Thyroid gland (tissue), 4 donors: ENCODE measurements at places on chromosomes 12 and 14.

DNA sequence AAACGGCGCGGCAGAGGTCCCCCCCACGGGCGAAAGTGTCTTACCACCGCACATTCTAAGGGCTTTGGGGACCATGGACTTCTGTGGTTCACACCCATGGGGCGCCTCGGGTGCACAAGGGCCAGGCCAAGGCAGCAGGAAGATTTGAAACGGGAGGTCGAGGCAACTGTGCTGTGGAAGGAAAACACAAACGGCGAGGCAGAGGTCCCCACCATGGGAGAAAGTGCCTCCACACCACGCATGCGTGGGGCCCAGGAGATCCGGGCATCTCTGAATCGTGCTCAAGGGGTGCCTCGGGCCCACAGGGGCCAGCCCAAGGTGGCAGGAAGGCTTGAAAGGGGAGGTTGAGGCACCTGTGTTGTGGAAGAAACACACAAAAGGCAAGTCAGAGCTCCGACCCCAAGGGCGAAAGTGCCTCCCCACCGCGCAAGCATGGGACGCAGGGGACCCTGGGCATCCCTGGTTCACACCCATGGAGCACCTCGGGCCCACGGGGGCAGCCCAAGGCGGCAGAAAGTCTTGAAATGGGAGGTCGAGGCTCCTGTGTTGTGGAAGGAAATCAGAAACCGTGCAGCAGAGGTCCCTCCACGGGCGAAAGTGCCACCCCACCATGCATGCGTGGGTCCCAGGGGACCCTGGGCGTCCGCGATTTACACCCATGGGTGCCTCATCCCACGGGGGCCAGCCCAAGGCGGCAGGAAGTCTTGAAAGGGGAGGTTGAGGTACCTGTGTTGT is 371.0 kb downstream of the ALG10 start:
- no peaks in the 10 kb centered on the region for H3K36me3 ChIP-seq
- peak; percentile 0 for DNase-seq
- no peaks in the 10 kb centered on the region for H3K27me3 ChIP-seq

DNA sequence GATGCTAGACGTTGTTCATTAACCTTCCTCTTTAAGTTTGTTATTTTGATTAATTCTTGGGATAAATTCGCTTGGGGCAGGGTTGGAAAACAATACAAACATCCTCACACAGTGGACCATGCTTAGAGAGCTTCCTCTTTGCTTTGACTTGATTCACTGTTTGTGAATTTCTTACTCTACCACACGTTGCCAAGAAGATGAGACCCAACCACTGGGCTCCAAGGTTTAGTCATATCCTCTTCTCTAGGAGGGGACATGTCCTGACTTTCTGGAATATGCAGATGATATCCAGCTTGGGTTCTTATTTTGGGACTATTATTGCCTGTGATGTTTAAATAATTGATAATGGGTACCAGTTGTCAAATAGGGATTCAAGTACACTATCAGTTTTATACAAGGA is 428.2 kb downstream of the ATP23 start:
- H3K4me1 ChIP-seq: peaks cover 8% of the 10 kb centered on the region
- no peaks in the 10 kb centered on the region for H3K27me3 ChIP-seq
- H3K27ac ChIP-seq: no peak overlapping the region
- H3K36me3 ChIP-seq: no peaks in the 10 kb centered on the region

GRCh38 chr14:106489112-106489881 is 962.9 kb downstream of the TMEM121 start:
- H3K4me3 ChIP-seq: no peak overlapping the region
- H3K36me3 ChIP-seq: no peaks in the 10 kb centered on the region
- H3K27me3 ChIP-seq: no peaks in the 10 kb centered on the region
- H3K4me1 ChIP-seq: no peaks in the 10 kb centered on the region
- no peak overlapping the region for H3K27ac ChIP-seq

DNA sequence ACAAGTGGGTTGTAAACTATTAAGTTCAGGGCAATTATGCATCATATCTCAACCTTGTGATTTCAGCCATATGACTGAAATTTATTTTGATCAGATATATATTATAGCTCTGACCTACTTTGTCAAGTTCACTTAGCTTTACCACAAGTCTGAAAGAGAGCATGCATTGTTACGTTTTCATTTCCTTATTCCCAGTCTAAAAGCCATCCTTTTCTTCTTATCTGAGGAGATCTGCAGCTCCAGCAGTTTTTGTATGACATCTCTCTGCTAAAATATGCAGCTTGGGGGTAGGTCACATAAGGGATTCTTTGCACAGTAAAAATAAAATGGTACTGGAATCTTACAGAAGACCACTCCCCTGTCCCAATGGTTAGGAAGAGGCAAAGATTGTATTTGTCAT is 1682.8 kb upstream of the FLRT2 start:
- no peaks in the 10 kb centered on the region for H3K36me3 ChIP-seq
- DNase-seq: no peak
- H3K27ac ChIP-seq: no peak overlapping the region
- H3K27me3 ChIP-seq: no peaks in the 10 kb centered on the region
- H3K4me1 ChIP-seq: no peaks in the 10 kb centered on the region

DNA sequence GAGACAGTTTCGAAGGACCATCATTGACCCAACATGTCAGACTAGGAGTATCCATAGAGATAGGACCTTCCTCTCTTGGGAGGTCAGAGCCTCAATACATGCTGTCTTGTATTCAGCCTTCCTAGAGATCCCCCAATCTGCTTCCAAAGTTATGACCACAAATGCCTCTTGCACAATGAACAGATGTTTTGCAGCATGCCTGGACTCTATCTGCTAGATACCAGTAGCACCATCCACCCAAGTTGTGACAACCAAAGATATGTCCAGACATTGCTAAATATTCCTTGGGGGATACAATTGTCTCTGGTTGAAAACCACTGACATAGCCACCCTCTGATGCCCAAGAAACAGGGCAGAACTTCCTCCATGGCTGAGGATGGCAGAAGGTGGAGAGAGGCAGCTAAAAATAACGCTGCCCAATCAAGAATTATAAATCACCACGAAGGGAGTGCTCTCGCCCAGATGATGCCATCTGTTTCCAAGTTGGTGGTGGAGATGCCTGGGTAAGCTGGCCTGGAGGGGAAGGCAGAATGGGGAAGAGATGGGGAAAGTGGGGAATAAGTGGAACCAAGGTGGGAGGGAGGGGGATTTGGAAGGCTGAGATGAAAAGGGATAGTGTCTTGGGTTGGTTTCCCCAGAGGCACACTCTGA is 42.9 kb upstream of the NOS1 start:
- no peak overlapping the region for H3K27ac ChIP-seq
- DNase-seq: no peak
- H3K36me3 ChIP-seq: no peaks in the 10 kb centered on the region
- H3K4me3 ChIP-seq: no peak overlapping the region
- H3K4me1 ChIP-seq: no peaks in the 10 kb centered on the region
- H3K27me3 ChIP-seq: no peaks in the 10 kb centered on the region

DNA sequence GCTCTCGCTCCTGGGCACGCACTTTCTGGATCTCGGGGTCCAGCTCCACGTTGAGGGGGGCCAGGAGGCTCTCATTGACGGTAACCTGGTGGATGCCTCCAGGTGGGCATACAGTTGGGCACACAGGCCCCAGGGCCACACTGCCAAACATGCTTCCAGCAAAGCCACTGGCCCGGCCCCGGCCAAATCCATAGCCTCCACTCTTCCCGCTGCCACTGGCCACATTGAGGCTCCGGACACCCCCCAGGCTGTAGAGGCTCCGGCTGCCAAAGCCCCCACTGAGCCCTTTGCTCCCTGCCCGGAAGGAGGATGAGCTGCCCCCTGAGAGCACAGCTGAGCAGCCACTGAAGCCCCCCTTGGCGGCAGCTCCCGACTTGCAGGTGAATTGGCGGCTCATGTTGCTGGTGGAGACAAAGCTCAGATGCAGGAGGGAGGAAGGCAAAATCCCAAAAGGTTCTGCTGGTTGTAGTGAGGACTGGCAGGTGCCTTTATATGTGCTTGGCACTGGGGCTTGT is at the start of gene KRT71:
TSS of gene KRT71 (minus strand) at position 465 of the 515 bp plus-strand sequence. CDS start at position 397, 68 bp downstream.
- no peak within 1 kb of the TSS for H3K27ac ChIP-seq
- H3K4me3 ChIP-seq: no peak within 1 kb of the TSS
- no peak for DNase-seq
- H3K27me3 ChIP-seq: no peaks in the 10 kb centered on the region

- H3K4me1 ChIP-seq: no peaks in the 10 kb centered on the region
- no peak for DNase-seq
- no peak overlapping the region for H3K27ac ChIP-seq
- H3K36me3 ChIP-seq: no peaks in the 10 kb centered on the region
- H3K27me3 ChIP-seq: no peaks in the 10 kb centered on the region
Observed at GRCh38 chr12:58720421-58720820, 199.9 kb downstream of the LRIG3 start.

- H3K4me3 ChIP-seq: no peak overlapping the region
- no peaks in the 10 kb centered on the region for H3K36me3 ChIP-seq
- H3K27ac ChIP-seq: no peak overlapping the region
- no peaks in the 10 kb centered on the region for H3K4me1 ChIP-seq
Observed at GRCh38 chr14:99360774-99361595, 89.0 kb upstream of the BCL11B start.

DNA sequence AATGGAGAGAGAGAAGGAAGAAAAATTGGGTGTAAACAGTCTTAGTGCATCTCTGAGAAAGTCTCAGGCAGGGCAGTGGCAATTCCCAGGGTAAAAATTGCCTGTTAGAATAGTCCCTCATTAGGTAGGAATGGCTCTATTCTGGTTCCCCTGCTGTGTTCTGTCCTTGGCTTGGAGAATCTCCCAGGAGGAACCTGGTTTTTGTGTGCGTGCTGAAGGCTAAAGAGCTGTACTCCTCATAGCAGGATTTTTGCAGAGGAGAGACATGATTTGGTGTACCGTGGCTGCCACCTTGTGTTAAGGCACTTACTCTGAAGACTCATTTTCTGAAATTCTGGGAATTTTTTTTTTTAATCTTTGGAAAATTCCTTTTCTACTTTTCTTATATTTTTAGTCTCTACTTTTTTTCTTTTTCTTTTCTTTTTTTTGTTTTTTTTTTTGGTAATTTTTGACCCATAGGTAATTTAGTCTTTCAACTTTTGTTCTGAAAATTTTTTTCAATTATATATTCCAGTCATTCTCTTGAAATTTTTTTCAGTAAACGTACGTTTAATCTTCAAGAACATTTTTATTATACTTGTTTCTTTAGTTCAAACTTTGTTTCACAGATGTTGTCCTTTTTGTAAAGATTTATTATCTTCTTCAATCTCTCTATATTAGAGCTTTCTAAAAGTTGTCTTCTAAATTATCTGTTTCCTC is 63.8 kb downstream of the FBXO33 start:
- no peak overlapping the region for H3K27ac ChIP-seq
- no peaks in the 10 kb centered on the region for H3K36me3 ChIP-seq
- no peak overlapping the region for H3K4me3 ChIP-seq
- H3K4me1 ChIP-seq: no peaks in the 10 kb centered on the region

DNA sequence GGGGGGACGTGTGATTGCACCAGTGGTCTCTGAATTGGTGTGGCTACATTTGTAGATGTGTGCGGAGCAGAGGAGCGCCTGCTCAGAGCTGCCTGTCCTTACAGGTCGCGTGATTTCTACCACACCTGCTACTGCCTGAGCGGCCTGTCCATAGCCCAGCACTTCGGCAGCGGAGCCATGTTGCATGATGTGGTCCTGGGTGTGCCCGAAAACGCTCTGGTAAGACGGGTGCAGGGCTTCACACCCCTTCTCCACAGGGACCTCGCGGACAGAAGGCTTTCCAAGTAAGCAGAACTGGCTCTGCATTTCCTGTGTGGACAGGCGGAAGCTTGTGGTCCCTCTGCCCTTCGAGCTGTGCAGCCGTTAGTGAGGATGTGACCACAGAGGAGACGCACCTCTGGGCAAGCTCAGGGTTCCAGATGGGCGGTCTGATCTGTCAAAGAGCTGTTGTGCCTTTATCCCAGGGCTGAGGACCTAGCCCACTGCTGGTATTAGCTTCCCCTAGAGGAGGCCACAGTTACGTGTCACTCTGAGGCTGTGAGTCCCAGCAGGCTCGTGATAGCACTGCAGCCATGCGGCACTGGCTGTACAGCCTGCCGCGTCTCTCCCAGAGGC is 47.7 kb downstream of the MAX start:
- H3K4me3 ChIP-seq: no peak overlapping the region
- H3K36me3 ChIP-seq: peaks cover 3% of the 10 kb centered on the region
- no peak overlapping the region for H3K27ac ChIP-seq
- no peaks in the 10 kb centered on the region for H3K4me1 ChIP-seq

DNA sequence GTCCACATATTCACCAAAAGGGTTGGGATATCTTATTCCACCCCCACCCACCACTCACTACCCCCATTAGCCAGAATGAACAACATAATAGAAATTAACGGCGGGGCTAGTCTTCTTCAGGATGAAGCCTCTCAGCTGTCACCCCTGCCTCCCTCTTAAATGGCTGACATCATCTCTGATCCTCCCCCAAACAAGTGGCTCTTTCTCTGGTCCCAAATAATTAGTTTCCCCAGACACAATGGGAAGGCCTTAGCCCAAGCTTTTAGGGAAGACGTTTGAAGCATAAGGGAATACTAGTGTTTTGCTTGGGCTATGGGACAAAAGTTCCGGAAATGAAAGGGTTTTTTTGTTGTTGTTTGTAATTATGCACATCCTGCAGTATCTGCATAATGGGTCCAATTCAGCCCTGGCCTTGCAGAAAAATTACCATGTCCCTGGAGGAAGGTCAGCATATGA is 13.8 kb downstream of the STON2 start:
- H3K4me3 ChIP-seq: no peak overlapping the region
- peaks cover 56% of the 10 kb centered on the region for H3K4me1 ChIP-seq
- no peaks in the 10 kb centered on the region for H3K36me3 ChIP-seq
- H3K27me3 ChIP-seq: no peaks in the 10 kb centered on the region
- peak overlapping the region; percentile 44 for H3K27ac ChIP-seq

DNA sequence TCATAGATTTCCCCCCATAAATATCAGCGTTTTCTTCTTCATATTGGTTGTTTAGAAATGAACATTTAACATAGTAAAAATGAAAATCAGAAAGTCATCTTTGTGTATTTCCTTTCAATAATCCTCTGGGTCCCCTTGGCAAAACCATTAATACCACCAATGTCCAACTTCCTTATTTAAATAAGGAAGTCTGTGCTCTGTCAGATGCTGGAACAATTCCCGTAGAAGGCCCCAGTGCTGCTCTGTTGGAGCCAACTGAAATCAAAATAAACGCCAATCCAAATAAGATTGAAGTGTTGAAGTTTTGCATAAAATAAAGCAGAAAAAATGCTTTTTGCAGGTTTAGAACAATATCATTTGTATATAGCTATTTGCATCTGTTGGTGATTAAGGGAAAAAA is 93.1 kb downstream of the PPM1H start:
- no peaks in the 10 kb centered on the region for H3K4me1 ChIP-seq
- no peak overlapping the region for H3K4me3 ChIP-seq
- H3K27ac ChIP-seq: no peak overlapping the region
- no peaks in the 10 kb centered on the region for H3K27me3 ChIP-seq

GRCh38 chr14:42370056-42370455 is 763.4 kb downstream of the LRFN5 start:
- H3K4me3 ChIP-seq: no peak overlapping the region
- no peaks in the 10 kb centered on the region for H3K4me1 ChIP-seq
- H3K36me3 ChIP-seq: no peaks in the 10 kb centered on the region
- DNase-seq: no peak
- H3K27me3 ChIP-seq: no peaks in the 10 kb centered on the region

- DNase-seq: no peak
- H3K4me3 ChIP-seq: no peak overlapping the region
- H3K36me3 ChIP-seq: no peaks in the 10 kb centered on the region
- no peaks in the 10 kb centered on the region for H3K27me3 ChIP-seq
Observed at GRCh38 chr14:96681829-96682228, 115.4 kb upstream of the VRK1 start.

- no peaks in the 10 kb centered on the region for H3K36me3 ChIP-seq
- no peaks in the 10 kb centered on the region for H3K4me1 ChIP-seq
Observed at GRCh38 chr12:11026118-11026517, 3.7 kb upstream of the TAS2R19 start.
